Esophagus muscularis mucosa (tissue), 4 donors: ENCODE measurements at places on chromosomes 2 and 18. TPM values are rescaled to one million over a fixed set of nuclear protein-coding genes. Genes with fewer than 3 reads are reported as not detected.
A peak's percentile ranks its signal among the peaks of the same experiment; 100 is the strongest.

GALNT5 gene
- total RNA-seq, result 0.17 TPM

LCT gene
- total RNA-seq, result not detected

TSPYL6 gene
- total RNA-seq, result not detected

DNA sequence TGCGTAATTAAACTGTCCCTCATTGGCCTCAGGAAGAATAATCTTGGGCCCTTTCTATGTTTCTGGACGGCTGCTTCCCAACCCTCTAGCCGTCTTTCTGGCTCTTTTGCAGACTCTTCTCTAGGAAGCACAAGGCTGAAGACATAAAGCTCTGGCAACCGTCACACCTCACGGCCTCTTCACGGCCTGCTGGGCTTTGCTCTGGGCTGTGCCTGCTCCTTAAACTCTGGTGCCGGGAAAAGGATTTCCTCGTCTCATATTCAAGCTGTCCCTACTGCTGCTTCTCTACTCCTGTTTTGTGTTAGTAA, 36.0 kb upstream of the WIPF1 start:
- H3K27ac ChIP-seq, result peak overlapping the region; percentile 65
- peaks cover 14% of the 10 kb centered on the region for H3K4me1 ChIP-seq
- H3K4me3 ChIP-seq, result peak overlapping the region; percentile 33
- no peak for DNase-seq

DNA sequence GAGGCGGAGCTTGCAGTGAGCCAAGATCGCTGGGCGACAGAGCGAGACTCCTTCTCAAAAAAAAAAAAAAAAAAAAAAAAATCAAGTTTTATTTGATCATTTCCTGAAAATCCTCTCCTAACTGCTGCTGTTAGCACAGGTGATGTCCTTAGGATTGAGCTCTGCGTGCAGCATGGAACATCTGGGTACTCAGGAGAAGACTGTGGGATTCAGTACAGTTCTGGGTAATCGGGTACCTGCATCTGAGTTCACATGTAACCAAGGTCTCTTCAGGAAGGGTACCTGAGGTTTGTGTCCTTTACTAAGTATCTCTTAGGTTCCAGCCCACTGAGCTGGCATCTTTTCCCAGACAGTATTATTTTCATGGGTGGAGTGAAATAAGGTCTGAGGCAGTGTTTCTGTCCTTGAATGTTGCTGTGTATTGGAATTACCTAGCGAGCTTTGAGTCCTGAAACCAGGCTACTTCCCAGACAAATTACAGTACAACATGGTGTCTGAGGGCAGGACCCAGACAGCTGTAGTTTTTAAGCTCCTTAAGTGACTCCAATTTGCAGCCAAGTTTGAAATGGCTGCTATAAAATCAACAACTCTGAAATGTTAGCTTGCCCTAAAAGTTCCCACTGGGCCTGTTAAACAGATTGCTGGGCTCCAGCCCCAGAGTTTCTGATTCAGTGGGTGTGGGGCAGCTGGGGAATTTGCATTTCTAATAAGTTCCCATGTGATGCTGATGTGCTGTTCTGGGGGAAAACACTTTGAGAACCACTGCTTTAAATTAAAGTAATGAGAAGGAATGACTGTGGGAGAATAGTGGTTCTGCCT, 120.5 kb downstream of the PMAIP1 start:
- no peaks in the 10 kb centered on the region for H3K36me3 ChIP-seq
- no peak overlapping the region for H3K4me3 ChIP-seq
- H3K27ac ChIP-seq, result no peak overlapping the region
- H3K4me1 ChIP-seq, result no peaks in the 10 kb centered on the region

DNA sequence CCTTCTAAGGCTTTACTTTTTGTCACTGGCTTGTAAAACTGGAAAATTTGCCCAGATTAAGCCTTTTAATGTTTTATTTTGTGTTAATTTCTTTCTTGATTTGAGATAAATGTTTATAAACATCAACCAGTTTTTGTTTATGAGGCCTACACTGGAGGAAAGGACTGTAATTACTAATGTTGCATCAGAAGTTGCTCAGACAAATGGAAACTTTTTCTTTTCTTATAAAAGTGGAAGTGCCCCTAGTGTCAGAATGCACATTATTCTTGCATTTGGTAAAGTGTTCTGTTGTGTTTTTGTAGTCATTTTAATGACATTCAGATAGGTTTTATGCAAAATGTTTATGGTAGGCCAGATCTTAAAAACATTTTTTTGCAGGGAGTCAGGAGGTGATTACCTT, 25.3 kb downstream of the LCLAT1 start:
- H3K4me1 ChIP-seq, result peaks cover 37% of the 10 kb centered on the region
- no peak overlapping the region for H3K4me3 ChIP-seq
- no peak for DNase-seq
- no peak overlapping the region for H3K27ac ChIP-seq
- H3K27me3 ChIP-seq, result no peaks in the 10 kb centered on the region

GRCh38 chr2:240231838-240232244, 91.4 kb upstream of the OTOS start:
- H3K36me3 ChIP-seq, result no peaks in the 10 kb centered on the region
- no peaks in the 10 kb centered on the region for H3K27me3 ChIP-seq
- H3K4me1 ChIP-seq, result peaks cover 21% of the 10 kb centered on the region
- no peak overlapping the region for H3K4me3 ChIP-seq
- no peak for DNase-seq
- no peak overlapping the region for H3K27ac ChIP-seq

DNA sequence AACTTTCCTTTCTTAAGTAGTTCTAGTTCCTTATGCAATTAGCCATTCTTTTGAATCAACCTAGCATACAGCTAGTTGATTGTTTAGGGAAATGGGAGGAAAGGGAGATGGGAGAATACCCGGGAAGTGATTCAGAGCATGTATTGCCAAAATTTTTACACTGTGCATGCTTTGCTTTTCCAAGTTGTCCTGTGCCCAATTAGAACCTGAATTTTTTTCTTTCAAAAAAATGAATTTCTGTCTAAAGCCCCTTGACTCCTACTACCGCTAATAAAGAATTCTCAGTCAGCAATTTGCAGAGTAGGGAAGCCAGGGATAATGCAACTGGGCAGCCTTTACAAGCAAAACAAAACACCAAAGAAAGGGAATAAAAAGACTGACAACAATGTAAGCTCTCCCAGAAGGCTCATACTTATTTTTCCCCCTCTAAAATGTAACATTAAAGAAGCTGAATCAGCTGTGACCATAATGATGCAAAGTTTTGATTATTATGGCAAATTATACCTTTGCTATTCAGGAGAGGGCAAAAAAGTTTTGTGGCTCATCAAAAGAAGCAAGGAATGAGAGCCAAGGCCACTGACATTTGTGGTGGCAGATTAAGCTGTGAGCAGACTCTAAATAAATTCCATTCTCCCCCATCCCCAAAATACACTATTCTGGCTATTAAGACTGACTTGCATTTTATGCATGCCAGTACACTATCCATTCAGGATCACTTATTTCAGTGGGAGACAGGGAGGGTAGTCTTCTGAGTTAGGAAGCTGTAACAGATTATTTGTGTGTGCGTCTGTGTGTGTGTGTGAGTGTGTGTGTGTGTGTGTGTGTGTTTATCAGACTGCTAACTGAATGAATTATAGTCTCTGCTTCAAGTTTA, 174.3 kb downstream of the ERBB4 start:
- H3K27me3 ChIP-seq, result no peaks in the 10 kb centered on the region
- no peak overlapping the region for H3K4me3 ChIP-seq
- H3K27ac ChIP-seq, result no peak overlapping the region
- no peak for DNase-seq

DNA sequence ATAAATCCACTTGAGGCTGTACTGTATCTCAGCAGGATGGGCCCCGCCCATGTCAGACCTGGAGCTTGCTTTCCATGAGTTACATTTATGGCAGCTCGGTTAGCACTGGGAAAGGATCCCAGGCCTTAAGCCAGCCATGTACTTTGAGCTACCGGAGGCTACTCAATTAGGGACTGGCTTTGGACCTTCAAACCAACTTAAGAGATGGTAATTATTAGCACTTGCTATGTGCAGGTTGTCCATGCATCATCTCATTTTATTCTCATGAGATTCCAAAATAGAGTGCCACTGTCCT, 64.4 kb downstream of the ACTR2 start:
- H3K36me3 ChIP-seq, result no peaks in the 10 kb centered on the region
- H3K4me1 ChIP-seq, result peaks cover 4% of the 10 kb centered on the region
- no peak overlapping the region for H3K4me3 ChIP-seq
- no peak for DNase-seq
- no peak overlapping the region for H3K27ac ChIP-seq
- H3K27me3 ChIP-seq, result no peaks in the 10 kb centered on the region

- H3K4me3 ChIP-seq, result no peak overlapping the region
- no peak for DNase-seq
- no peaks in the 10 kb centered on the region for H3K36me3 ChIP-seq
- H3K4me1 ChIP-seq, result peaks cover 68% of the 10 kb centered on the region
Observed at GRCh38 chr2:231611273-231612108, 18.8 kb downstream of the TEX44 start.

GRCh38 chr2:128504246-128505149, 185.8 kb upstream of the HS6ST1 start:
- H3K4me1 ChIP-seq, result no peaks in the 10 kb centered on the region
- H3K4me3 ChIP-seq, result no peak overlapping the region
- DNase-seq, result no peak
- no peaks in the 10 kb centered on the region for H3K36me3 ChIP-seq
- no peak overlapping the region for H3K27ac ChIP-seq
- H3K27me3 ChIP-seq, result no peaks in the 10 kb centered on the region

- no peaks in the 10 kb centered on the region for H3K36me3 ChIP-seq
- H3K4me1 ChIP-seq, result no peaks in the 10 kb centered on the region
- no peak overlapping the region for H3K4me3 ChIP-seq
- no peak overlapping the region for H3K27ac ChIP-seq
- H3K27me3 ChIP-seq, result no peaks in the 10 kb centered on the region
Observed at GRCh38 chr2:156445296-156446220, 9.4 kb downstream of the GPD2 start.

- H3K27ac ChIP-seq, result no peak overlapping the region
- no peaks in the 10 kb centered on the region for H3K4me1 ChIP-seq
- peak; percentile 78 for DNase-seq
- H3K27me3 ChIP-seq, result no peaks in the 10 kb centered on the region
Observed at GRCh38 chr2:60339286-60339685, 214.2 kb downstream of the BCL11A start.

DNA sequence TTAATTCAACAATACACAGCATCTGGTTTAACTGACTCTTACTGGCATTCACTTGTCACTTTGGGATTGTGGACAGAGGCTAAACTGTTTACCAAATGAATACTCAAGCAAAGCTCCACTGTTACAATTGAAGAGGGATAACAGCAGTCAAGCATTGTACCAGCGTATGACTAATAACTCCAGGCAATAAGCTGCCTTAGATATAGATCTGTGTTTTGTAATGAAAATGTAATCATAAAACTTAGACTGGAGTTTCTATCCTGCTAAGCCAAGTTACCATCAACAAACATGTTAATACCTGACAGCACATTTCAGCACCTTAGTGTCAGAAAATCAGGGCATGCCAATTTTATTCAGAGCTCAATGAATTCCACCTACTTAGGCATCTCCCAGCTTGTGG, 889.5 kb downstream of the EPHA4 start:
- H3K36me3 ChIP-seq, result no peaks in the 10 kb centered on the region
- H3K27ac ChIP-seq, result no peak overlapping the region
- H3K4me3 ChIP-seq, result no peak overlapping the region
- no peak for DNase-seq
- no peaks in the 10 kb centered on the region for H3K27me3 ChIP-seq

DNA sequence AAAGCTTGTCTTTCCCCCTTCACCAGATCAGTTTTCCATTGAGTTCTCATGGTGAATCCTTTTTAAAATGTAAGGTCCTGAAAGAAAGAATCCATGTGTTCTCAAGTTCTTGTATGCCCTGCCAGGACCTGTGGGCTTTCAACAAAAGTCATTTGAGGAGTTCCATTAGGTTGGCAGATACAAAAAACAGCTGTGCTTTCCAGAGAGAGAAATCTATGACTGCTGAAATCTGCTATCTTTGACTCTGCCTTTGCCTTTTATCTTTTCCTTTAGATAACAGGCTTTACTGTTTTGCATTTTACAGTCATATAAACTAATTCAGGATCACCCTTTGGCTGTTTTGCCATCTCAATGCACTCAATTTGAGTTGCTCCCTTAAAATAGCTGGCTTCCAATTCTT, 59.7 kb downstream of the CXCR4 start:
- no peaks in the 10 kb centered on the region for H3K4me1 ChIP-seq
- no peak overlapping the region for H3K4me3 ChIP-seq
- no peak for DNase-seq
- no peak overlapping the region for H3K27ac ChIP-seq
- H3K27me3 ChIP-seq, result no peaks in the 10 kb centered on the region

DNA sequence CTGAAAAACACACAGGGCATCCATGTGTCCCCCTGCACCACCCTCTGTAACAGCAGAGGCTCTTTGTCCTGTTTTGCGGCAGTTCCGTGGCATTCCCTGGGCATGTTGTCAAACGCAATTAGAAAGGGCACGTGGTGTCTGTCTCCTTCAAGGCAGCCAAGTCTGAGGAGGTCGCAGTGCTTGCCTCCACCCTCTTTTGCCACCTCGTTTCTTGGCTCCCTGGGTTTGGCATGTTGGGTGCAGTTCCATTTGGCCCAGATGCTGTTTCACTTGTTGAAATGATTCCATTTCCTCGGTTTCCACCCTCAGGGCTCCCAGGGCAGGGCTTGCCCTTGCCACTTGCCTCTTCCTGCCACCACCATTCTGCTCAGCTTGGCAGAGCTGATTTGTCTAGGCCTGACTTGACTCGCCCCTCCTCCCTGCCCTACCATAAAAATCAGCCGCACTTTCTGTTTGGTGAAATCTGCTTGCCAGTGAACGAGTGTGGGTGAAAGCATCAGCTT, 12.4 kb downstream of the CCL20 start:
- no peak for DNase-seq
- H3K27ac ChIP-seq, result no peak overlapping the region
- no peaks in the 10 kb centered on the region for H3K4me1 ChIP-seq
- no peaks in the 10 kb centered on the region for H3K27me3 ChIP-seq

GRCh38 chr2:142484111-142484510, 353.3 kb upstream of the LRP1B start:
- H3K4me1 ChIP-seq, result no peaks in the 10 kb centered on the region
- H3K27me3 ChIP-seq, result peaks cover 5% of the 10 kb centered on the region
- DNase-seq, result no peak
- H3K4me3 ChIP-seq, result no peak overlapping the region

- no peaks in the 10 kb centered on the region for H3K4me1 ChIP-seq
- no peaks in the 10 kb centered on the region for H3K36me3 ChIP-seq
- H3K4me3 ChIP-seq, result no peak overlapping the region
- H3K27me3 ChIP-seq, result peaks cover 6% of the 10 kb centered on the region
Observed at GRCh38 chr2:56464066-56464465, 280.3 kb downstream of the CCDC85A start.
